ENCODE measurements at places on chromosomes 2 and 18.

GRCh38 chr18:64330161-64330560, 181.3 kb upstream of the LINC00305 start:
- no peak for DNase-seq

DNA sequence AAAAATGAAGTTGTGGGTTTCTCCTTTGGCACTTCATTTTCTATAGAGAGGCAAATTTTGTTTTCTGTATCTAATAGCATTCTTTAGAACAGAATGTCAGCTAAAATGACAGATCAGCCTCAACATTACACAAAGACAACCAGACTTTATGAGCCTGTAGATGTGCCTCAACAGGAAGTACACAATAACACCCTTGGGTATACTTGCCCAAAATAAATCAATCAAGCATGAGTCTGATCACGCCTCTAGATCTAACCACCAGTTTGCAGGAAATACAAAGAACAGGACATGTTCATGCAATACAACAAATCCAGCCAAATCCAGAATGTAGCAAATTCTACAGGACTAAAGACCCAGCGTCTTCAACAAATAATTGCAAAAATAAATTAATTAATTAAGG, 11.2 kb upstream of the DAPL1 start:
- no peak for DNase-seq

- no peak for DNase-seq
Observed at GRCh38 chr2:63898839-63899238, 57.1 kb downstream of the UGP2 start.

GRCh38 chr2:102250278-102250821, 61.0 kb upstream of the IL1RL1 start:
- DNase-seq = no peak

DNA sequence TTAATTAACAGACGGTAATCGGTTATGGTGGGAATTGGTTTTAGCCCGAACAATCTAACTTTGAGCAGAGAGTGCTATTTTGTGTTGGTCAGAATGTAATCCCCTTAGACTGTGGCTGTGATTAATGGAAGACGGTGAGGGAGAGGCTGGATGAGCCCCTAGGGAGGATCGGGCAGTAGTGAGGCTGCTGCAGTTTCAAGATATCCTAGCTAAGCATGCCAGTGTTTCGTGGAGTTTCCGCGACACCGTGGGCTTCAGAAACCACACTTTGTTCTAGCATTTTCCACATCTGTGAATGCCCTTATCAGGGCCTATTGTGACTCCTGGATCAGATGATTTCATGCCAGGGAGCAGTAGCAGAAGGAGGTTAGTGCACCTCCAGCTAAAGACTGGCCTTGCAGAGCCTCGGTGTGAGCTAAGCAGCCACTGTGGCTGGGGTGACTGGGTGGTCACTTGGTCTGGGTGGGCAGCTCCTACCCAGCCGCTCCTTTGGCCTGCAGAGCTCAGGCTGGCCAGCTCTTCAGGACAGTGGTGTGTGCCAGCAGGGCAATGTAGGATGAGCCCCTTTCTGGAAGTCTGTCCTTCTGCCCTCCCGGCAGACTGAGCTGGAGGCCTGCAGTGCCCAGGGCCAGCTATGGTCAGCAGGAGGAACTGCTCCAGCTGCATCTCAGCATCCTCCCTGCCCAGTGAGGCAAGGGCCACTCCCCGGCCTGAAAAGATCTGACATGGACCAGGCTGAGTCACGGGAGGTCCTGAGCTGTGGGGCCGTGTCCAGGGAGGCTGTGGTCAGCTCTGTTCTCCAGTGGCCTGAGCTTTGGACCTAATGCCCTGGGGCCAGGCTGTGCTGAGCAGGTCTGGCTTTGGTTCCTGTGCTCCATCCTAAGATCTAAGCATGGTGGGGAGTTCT, 142.6 kb upstream of the GPC1 start:
- DNase-seq = no peak

DNA sequence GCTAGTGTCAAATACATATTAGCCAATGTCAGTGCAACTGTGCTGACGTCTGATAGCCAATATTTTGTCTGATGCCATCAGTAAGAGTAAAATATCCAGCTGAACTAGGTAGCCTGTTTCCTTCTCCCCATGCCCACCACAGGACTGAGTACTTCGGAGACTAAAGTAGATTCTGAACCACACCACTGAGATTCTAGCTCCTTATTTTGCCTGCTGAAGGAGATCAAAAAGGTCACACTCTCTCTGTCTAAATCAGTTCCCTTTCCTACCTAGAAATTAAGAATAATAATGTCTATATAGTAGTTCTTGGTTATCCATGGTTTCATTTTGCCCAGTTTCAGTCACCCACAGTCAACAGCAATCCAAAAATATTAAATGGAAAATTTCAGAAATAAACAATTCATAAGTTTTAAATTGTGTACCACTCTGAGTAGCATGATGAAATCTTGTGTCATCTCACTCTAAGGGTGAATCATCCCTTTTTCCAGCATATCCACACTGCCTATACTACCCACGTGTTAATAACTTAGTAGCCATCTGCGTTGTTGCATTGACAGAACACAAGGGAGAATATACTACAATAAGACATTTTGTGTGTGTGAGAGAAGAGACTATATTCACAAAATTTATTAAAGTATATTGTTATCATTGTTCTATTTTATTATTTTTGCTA, 1043.3 kb upstream of the PIK3C3 start:
- DNase-seq = peak; percentile 85

GRCh38 chr2:149357058-149357457, 26.7 kb downstream of the LYPD6 start:
- no peak for DNase-seq

GRCh38 chr2:216918088-216918680, 58.3 kb upstream of the TNP1 start:
- peak; percentile 69 for DNase-seq

DNA sequence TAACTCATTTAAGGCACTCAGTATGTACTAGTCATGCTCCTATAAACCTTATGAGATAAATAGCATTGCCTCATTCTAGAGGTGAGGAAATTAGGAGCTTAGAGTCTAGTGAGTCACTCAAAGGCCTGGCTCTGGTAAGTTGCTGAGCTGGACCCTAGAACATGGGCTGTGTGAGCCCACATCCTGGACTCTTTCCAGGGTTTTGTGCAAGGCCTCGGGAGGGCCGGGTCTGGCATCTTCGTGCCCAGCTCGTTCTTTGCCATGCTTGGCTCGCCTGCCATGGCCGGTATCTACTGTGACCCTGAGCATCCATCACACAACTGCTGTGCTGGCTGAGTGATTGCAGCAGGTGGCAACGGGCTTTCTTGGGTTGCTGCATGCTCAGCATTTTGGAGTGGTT, 168.0 kb downstream of the LPIN1 start:
- DNase-seq = peak; percentile 83

GRCh38 chr2:68282811-68283418, 30.6 kb upstream of the PPP3R1 start:
- DNase-seq = peak; percentile 54

- peak; percentile 87 for DNase-seq
Observed at GRCh38 chr2:105812180-105813044, 67.7 kb downstream of the NCK2 start.

GRCh38 chr2:111689941-111690340, 194.1 kb downstream of the ANAPC1 start:
- no peak for DNase-seq

GRCh38 chr2:214934006-214934405, 124.5 kb upstream of the BARD1 start:
- DNase-seq = peak; percentile 22

- DNase-seq = no peak
Observed at GRCh38 chr18:48139431-48140347, 209.2 kb upstream of the SMAD2 start.

GRCh38 chr18:44552706-44553105, 128.0 kb upstream of the SETBP1 start:
- no peak for DNase-seq

- DNase-seq = no peak
Observed at GRCh38 chr2:20589975-20590703, 60.8 kb downstream of the HS1BP3 start.

GRCh38 chr18:77081390-77081778, 51.2 kb downstream of the MBP start:
- peak; percentile 91 for DNase-seq

Measured in iris pigment epithelial cell (primary cell).